ENCODE measurements at places on chromosomes 2 and 18.

DNA sequence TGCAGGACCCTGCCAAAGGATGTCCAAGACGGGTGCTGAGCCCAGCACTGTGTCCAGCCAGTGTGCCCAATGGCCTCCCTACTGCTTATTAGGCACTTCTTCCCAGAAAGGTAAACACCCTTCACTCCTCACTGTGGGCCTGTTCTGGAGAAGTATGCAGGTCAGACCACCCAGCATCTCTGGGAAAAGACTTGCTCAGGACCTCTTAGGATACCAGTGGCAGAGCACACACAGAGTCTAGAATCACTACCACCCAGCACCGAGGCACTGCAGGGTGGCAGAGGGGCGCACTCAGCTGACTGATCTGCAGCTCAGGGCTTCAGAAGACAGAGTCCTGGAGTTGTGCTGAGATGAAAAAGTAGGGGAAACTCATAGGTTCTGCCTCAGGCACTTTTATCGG lies 25.8 kb downstream of the XDH start:
- DNase-seq: no peak

GRCh38 chr2:212505586-212505985 lies 33.0 kb downstream of the ERBB4 start:
- DNase-seq: no peak

DNA sequence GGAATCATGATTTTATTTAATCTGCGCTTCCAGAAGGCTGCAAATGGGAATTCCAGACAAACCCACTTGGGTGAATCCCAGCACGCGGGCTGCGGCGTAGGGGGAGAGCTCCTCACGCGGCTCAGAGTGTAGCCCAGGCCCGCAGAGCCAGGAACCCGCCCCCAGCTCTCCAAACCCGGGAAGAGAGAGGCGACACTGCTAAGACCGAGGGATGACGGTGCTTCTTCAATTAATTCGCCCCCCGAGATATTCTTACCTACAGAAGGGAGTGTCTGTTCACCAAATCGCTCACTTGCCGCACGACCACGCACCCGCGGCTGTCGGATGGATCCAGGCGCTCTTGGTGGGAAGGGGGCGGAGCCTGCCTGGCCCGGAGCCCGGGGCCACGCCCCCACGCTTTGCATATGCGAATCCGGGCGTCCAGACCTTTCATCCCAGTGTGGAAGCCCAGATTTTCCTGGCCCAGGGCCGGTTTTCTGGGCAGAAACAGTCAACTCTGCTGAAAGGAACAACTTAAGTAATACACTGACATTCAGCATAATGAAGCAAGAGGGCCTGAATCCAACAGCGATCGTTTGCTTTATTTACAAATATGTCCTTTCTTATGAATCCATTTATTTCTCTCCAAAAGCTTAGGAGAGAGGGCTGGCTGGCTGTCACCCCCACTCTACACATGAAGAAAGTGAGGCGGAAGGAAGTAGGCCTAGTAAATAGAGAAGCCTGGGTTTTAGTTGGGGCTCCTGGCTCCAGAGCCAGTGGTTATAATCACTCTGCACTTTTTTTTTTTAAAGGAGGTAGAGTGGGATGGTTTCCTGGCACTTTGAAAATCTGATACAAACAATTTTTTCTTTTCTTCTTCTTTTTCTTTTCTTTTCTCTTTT lies at the start of gene SLC19A3:
Gene SLC19A3, minus strand, starts transcription at position 342 of the 881 bp plus-strand sequence. CDS start 15,710 bp downstream, outside the sequence.
- DNase-seq: peak; percentile 32

- DNase-seq: no peak
These were observed 301.4 kb downstream of the TSN start for GRCh38 chr2:122056853-122057252.

- no peak for DNase-seq
These were observed 3.1 kb downstream of the KDSR start for GRCh38 chr18:63363951-63364350.

GRCh38 chr2:185044323-185044874 lies 446.1 kb downstream of the ZNF804A start:
- DNase-seq: no peak

- DNase-seq: no peak
These were observed 283.1 kb upstream of the TRIB2 start for GRCh38 chr2:12433626-12433990.

DNA sequence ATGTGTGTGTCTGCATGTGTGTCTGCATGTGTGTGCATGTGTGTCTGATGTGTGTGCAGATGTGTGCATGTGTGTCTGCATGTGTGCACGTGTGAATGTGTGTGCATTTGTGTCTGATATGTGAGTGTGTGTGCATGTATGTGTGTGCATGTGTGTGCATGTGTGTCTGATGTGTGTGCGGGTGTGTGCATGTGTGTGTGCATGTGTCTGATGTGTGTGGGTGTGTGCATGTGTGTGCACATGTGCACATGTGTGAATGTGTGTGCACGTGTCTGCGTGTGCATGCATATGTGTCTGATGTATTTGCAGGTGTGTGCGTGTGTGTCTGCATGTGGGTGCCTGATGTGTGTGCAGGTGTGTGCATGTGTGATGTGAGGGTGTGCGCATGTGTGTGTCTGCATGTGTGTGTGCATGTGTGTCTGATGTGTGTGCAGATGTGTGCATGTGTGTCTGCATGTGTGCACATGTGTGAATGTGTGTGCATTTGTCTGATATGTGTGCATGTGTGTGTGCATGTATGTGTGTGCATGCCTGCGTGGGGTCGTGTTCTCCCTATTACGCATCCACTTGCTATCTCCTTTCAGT lies 470.1 kb upstream of the HS6ST1 start:
- DNase-seq: no peak

GRCh38 chr2:143181494-143181893 lies 52.3 kb downstream of the ARHGAP15 start:
- DNase-seq: no peak

- no peak for DNase-seq
These were observed 31.5 kb upstream of the NFE2L2 start for GRCh38 chr2:177296040-177296439.

- DNase-seq: no peak
These were observed 115.7 kb upstream of the COPS8 start for GRCh38 chr2:236969767-236970655.
